ENCODE measurements at places on chromosomes 5 and 9.

- DNase-seq, result peak; percentile 49
Observed at GRCh38 chr9:2916382-2916985, 72.6 kb upstream of the PUM3 start.

DNA sequence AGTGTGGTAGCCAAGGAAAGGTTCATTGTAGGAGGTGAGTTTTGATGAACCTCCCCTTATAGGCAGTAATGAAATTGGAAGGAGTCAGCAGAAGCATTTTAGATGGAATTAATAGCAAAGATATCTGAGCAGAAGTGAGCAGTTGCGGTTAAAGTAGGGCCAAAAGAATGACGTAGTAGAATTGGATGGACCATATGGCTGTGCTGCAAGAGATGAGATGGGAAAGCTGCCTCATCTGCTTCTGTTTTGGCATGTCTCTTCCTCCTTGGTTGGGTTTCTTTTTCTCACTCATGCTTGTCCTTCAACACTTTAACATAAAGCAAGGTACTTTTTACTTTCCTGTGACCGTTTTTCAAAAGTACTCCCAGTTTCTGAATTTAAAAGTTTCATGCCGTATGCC is 55.8 kb downstream of the AQP7 start:
- DNase-seq, result no peak

GRCh38 chr9:130174920-130175321 is 2.7 kb downstream of the NCS1 start:
- DNase-seq, result no peak

- DNase-seq, result no peak
Observed at GRCh38 chr9:112858625-112859147, 32.0 kb downstream of the SLC46A2 start.

- DNase-seq, result no peak
Observed at GRCh38 chr5:32779754-32780415, 68.8 kb downstream of the NPR3 start.

DNA sequence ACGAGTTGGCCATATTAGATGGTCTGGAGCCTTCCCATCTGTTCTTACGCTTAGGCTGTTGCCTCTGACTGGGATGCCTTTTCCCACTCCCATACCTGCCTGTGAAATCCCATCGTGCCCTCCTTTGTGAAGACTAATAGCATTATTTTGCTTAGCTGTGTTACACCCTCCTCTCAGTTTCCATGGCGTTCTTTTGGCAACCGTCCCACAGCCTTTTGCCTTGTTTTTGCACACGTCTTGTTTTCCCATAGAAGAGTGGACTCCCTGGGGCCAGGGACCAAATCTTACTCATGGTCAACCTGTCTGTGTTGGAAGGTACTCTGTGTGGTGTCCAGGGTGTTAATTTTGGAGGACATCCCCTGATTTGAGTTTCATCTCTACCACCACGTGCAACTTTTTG is 242.1 kb downstream of the HSPA4 start:
- DNase-seq, result no peak

DNA sequence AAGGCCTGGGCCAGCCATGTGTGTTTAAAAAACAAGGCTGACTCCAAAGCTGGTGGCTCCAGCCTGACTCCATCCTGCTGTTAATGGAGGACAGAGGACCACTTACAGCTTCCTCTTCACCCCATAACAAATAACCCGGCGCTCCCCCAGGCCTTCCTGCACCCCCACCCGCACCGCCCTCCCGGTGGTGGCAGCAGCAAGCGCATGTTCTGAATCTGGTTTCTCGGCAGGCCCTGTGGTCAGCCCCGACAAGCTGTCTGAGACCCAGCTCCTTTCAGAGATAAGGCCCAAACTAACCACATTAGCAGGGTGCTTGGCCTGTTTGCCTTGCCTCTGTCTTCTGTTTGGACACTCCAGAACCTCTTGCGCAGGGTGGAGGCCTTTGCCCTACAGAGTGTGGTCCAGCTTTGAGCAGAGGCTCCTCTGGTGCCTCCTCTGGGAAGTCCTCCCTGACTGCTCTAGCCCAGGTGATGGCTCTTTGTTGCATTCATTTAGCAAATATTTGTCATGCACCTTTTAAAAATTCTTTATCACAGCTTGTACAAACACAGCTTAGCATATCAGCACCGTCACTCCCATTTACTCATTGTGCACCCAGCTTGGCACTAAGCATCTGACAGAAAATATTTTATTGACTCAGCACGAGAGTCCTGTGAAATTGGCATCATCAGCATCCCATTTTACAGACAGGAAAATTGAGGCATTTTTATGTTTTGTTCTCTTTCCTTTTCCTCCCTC is 78.4 kb downstream of the NDFIP1 start:
- DNase-seq, result no peak

Measured in dermis blood vessel endothelial cell (primary cell).